ENCODE measurements at places on chromosomes 16 and 17.

GRCh38 chr16:83887080-83887479 lies 11.8 kb upstream of the MLYCD start:
- DNase-seq: no peak

DNA sequence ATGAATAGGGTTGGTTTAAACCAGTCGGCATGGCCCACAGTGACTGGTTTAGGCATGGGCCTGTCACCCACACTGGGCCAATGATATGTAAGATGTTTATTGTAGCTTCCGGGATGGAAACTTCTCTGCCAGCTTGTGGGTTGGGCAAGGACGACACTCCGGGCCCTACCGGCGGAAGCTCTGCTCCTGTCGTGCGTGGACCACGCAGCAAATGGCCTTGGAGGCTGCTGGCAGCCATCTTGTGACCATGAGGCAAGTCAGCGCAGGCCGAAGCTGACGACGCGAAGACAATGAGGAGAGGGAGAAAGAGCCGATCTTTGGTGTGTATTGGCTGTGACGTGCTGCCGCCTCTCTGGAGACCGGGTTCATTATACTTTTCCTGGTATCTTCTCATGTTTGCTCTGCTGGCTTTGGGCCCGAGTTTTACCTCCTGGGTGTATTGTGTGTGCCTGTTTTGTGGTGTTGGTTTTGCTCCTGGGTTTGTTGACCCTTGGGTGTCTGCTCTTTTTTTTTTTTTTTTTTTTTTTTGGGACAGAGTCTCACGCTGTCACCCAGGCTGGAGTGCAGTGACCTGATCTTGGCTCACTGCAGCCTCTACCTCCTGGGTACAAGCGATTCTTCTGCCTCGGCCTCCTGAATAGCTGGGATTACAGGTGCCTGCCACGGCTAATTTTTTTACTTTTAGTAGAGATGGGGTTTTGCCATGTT lies 15.4 kb downstream of the SLC25A10 start:
- no peak for DNase-seq

GRCh38 chr17:15185625-15185991 lies 79.5 kb downstream of the PMP22 start:
- DNase-seq: no peak

- DNase-seq: no peak
Observed at GRCh38 chr17:49861150-49861884, 13.4 kb upstream of the TAC4 start.

- DNase-seq: no peak
Observed at GRCh38 chr16:892536-893255, 78.1 kb downstream of the LMF1 start.

DNA sequence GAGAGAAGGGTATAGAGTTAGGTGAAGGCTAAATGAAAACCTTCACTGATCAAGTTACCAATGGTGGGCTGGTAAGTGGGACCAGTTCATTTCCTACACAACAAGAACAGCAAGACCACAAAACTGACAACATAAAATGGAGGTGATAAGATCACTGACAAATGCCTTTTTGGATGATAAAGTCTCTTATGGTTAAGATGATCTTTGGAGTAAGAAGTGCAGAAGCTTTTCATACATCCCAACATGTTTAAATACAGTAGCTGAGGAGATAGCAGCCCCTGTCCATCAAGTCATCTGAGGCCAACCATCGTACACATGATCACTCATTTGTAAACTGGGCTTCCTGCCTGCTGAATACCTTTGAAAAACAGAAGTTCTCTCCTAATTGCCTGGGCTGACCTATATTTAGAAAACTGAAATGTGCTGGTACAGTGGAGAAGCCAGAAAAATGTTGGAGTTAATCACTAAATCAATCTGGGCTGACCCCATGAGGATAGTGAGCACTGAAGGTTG lies 259.0 kb upstream of the ZFHX3 start:
- no peak for DNase-seq

DNA sequence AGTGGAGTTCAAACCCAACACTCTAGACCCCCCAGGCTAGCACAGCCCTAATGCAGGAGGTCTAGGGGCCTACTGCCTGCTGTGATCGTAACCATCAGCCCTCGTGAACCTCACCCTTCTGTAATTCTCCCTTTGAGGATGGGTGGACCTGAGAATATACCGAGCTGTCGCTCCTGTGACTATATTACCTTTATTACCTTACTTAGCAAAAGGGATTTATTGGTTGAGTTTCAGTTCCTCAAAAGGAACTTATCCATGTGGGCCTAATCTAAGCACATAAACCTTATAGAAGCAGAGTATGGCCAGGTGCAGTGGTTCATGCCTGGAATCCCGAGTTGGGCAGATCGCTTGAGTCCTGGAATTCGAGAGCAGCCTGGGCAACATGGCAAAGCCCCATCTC lies 19.2 kb upstream of the EMP2 start:
- no peak for DNase-seq

DNA sequence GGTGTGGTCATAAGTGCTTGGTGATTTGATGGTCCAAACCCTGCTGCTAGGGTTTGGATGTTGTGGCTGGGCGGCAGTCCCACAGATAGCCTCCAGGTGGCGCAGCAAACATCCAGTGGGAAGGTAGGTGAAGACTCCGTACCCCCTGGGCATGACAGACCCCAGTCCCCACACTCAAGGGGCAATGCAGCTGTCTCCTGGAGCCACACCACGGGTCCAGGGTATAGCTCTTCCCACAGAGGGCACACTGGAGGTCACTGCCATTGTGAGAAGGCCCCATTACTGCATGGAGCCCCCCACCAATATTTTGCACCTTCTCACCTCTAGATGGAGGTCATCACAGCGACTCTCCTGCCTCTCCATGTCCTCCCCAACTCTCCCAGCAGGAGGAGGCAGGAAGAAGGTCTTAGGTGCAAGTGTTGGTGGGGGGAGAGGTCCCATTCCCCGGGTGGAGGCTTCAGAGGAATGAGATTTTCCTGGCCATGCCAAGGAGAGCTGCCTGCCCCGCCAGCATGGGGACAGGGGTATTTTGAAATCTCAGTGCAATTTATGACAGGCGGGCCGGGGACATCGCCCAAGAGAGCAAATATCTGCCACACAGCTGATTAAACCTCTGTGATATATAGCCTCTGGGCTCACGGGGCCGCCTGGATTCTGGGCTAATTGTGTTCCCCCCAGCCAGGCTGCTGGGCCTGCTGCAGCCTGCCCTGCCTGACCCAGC lies 17.1 kb upstream of the C17orf113 start:
- DNase-seq: peak; percentile 20

DNA sequence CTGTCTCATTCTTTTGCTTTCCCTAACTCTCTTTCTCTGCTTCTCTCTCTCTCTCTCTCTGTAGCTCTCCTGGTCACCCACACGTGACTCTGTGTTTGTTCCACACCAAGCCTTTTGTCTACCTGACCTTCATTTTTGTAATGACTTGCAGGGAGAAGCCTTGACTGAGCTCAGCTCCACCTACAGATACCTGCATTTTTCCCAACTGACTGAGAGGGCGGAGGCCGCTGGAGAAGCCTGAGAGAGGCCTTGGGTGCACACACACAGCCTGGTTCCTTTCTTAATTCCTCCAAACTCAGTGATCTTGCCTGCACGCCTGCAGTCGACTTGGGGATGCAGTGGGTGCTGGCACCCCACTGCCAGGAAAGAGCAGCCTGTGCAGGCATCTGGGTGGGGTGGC lies 68.8 kb downstream of the LYRM1 start:
- DNase-seq: no peak

GRCh38 chr16:81080233-81080632 lies 3.2 kb upstream of the C16orf46 start:
- no peak for DNase-seq

GRCh38 chr17:76519048-76519966 lies 18.1 kb upstream of the RHBDF2 start:
- no peak for DNase-seq

DNA sequence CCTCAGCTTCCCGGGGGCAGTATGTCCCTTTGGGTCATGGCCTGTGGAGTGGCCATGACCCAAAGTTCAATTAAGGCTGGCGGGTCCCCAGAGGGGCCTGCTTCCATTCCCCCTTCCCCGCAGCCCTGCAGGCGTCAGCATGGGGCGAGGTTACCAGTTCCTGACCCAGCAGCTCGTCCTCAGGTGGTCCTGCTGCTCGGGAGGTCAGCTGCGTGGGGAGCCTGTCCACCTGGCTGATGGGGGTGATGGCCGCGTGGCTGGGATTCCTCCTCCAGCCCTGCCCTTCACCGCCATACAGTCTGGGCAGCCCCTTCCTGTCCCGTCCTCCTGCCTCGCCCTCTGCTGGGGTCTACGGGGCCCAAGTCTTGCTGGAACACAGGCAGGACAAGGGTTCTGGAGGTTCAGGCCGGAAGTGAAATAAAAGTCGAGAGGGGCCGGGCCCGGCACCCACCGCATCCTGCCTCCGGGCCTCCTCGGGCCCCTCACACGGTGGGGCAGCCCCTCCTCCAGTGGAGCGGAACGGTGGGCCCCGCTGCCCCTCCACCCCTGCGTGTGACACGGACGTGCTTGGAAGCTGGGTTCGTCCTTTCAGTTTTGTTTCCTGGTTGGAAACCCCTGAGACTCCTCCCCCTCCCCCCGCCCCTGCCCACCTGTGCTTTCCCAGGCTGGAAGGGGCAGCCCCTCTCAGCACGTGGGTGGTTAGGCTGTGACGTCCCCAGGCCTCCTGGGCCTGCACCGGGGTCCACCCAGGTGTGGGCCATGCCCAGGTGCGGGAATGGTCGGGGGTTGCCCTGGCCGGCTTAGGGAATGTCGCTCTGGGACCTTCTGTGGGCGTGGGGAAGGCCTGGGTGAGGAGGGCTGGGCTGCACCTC lies 6.8 kb downstream of the UBALD2 start:
- DNase-seq: no peak

DNA sequence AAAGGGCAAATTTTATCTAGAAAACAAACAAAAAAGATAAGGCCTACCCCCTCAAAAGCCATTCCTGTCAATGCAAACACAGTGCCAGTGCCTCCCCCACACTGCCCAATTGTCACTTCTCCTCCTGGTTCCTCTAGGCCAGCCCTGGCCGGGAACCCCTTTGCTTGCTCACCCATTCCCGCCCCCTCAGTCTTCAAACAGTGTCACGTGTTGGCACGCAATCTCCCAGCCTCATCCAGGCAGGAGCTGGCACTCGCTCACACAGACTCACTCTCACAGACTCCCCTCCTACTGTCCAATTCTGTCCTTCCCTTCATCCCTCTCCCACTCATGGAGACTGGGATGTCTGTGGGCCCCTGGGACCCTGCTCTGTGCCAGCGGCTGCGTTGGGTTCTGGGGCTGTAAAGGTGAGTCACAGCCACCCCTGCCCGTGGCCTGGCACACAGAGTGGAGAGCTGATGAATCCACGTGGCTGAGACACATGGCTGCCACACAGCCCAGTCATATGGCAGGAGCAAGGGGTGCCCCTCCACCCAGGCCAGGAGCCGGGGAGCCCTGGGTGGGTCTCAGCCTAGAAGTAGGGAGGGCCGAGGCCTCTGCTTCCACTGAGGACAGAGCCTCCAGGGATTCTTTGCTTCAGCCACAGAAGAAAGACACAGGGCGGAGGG lies 54.8 kb downstream of the VAC14 start:
- peak; percentile 77 for DNase-seq

GRCh38 chr16:85970738-85971137 lies 71.8 kb downstream of the IRF8 start:
- no peak for DNase-seq

GRCh38 chr16:75062135-75062975 lies 54.2 kb downstream of the LDHD start:
- no peak for DNase-seq

DNA sequence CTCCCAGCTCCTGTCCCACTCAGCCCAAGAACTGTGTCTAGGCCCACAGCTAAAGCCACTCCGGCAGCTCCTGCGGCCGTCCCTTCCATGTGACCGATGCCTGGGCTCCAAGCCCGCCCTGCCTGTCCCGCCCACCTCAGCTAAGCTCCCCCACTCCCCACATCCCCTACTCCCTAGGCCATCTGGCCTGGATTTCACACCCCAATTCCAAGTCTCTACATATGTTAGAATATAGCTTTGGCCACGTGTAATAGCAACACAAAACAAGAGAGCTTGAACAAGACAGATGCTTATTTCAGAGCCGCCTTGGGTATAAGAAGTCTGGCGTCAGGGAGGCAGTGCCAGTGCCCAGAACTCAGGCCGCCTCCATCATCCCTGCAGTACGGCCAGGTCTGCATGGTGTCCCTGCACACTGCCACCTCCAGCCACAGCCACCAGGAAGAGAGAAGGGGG lies 30.0 kb upstream of the USP22 start:
- no peak for DNase-seq

- no peak for DNase-seq
Observed at GRCh38 chr17:63598281-63598680, 2.4 kb upstream of the TACO1 start.

DNA sequence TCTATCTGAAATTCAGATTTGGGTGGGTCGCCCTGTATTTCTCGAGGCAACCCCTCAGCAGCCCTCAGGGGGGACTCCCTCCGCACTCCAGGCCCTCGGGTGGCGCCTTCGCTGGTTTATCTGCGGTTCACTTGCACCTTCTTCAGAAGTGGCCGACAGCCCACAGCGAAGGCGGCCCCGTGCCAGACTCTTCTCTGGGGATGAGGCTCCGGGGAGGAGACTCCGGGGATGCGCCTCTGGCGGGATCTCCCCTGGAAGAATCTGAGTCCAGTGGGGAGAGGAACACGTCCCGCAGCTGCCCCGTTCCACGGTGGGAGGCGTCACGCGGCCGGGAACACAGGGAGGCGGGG lies 63.9 kb upstream of the DNAJA2 start:
- no peak for DNase-seq

- DNase-seq: peak; percentile 68
Observed at GRCh38 chr17:78359997-78360370, at the start of gene SOCS3. TSS of gene SOCS3 (minus strand) at chr17:78360077. CDS start at chr17:78359095, 982 bp downstream.

DNA sequence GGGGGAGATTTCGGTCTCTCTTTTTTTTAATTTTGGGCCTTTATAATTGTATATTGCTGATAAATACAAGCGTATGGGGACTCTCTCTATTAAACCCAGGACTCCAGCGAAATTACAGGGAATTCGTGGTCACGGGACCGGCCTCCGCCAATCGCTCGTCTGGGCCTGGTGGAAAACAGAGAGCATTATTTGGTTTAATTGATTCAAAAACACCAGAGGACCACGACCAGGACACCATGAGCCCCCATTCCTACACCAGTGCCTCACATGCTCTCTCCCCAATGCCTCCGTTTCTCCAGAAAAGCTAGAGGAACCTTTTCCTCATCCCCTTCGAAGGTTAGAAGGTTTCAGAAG lies at the start of gene HOXB2:
Gene HOXB2, minus strand, starts transcription at position 88 of the 354 bp plus-strand sequence. CDS start 198 bp downstream, outside the sequence.
- DNase-seq: no peak

DNA sequence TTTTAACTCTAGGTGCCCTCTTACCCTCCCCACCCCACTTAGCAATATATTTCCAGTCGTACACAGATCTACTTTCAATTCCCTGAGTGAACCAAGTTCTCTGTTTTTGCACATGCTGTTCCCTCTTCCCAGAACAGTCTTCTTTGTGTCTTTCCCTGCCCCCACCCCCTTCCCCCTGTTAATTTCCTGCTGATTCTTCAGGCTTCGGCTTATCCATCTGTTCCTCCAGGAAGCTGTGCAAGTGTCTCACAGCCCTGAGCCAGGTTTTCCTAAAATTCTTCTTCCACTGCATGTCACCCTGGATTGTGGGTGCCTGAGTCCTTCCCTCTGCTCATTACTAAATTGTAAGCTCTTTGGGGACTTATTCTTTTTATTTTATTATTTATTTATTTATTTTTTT lies 12.4 kb upstream of the SPOP start:
- DNase-seq: no peak
